Astrocyte (in vitro differentiated cells and primary cell): ENCODE measurements at places on chromosomes 6 and 20.
A peak's percentile ranks its signal among the peaks of the same experiment; 100 is the strongest.

GRCh38 chr6:87699576-87699975 lies 2.5 kb downstream of the AKIRIN2 start:
- DNase-seq: no peak

- DNase-seq: no peak
Measured at GRCh38 chr20:23143986-23144690, 58.0 kb upstream of the CD93 start.

DNA sequence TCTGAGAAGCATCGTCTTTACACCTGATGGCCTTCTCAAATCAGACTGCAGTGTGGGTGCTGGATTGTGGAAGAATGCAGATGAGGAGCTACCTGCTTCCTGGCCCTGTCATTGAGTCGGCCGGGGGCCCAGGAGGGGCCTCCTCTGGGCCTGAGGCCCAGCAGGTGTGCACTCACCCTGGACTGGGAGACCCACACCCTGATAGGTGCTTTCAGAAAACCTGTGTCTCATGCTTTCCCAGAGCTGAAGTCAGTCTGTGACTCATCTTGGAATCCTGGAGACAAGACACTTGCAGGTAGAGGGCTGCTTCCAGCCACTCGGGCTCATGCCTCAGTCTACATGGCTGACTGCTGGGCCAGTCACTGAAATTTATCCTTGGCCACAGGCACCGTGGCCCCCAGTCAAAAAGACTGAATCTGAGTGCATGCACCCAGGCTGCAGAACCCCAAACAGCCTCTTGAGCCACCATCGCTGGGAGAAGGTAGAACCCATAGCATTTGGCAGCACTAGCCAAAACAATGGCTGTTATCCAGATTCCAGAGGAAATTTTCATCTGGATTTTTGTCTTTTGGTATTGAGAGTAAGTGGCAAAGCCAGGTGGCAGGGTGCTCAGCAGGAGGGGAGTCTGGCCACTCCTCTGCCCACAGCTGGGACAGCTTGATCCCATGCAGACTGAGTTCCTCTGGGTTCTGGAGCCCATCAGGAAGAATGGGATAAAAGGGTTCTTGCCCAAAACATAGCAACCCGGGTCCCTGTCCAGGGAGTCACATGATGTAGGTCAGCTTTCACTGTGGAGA lies 182.0 kb upstream of the CST7 start:
- DNase-seq: no peak

- DNase-seq: peak; percentile 49
Measured at GRCh38 chr6:81977486-81977885, 225.0 kb upstream of the TENT5A start.

GRCh38 chr6:20056350-20056992 lies 155.8 kb downstream of the MBOAT1 start:
- peak; percentile 27 for DNase-seq

- no peak for DNase-seq
Measured at GRCh38 chr20:23910210-23910609, 30.7 kb upstream of the CST5 start.

DNA sequence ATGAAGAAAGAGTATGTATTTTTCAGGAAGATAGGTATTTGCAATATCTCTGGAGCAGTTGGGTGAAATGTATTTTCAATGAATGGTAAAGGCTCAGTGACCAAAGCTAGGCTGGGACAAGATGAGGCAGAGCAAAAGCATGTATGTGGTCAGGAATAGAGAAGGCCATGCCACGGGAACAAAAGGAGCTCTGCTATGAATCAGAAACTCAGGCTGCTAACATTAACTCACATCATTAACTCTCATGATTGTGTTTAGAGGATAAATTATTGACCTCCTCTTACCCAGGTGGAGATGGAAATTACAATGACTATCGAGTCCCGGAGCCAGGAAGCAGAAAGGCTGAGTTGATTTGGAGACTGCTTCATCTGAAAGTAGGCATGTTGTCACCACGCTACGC lies 220.2 kb downstream of the FUT9 start:
- DNase-seq: peak; percentile 96

DNA sequence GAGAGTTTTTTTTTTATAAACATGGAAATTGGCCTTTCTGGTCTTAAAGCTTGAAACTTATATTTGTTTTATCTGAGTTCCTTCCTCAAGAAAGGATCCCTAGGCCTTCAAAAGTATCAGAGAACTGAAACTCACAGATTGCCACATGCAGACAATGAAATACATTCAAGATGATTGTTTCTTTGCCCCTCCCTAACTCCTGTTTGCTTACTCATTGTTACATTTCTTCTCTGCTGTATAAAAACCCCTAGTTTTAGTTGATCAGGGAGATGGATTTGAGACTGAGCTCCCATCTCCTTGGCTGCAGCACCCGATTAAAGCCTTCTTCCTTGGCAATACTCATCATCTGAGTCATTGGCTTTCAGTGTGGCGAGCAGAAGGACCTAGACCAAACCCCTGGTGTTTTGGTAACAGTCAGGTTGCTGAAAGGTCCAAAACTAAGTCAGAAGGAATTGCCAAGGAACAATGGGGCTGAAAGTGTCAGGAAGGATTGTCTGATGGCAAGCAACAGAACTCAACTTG lies 132.3 kb upstream of the SULF2 start:
- DNase-seq: no peak

- DNase-seq: no peak
Measured at GRCh38 chr20:62566266-62566665, 76.0 kb upstream of the SLCO4A1 start.

DNA sequence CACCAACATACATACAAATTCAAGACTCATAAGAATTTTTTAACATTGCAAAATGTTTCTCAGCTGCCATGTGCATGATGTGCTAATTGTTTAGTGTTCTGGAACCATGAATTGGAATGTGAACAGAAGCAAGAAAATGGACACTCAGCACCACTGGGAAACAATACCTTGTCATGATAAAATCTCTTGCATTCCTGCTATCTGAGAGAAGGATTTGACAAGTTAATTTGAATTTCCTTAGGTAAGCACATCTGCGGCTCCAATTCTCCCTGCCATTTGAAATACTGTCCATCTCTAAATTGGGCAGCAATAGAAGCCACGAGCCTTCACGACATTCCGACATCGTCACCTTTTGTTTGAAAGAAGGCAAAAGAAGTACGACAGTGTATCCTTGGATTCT lies 1104.6 kb upstream of the MAP3K7 start:
- DNase-seq: no peak

- no peak for DNase-seq
Measured at GRCh38 chr20:53194306-53195290, 222.4 kb downstream of the TSHZ2 start.

DNA sequence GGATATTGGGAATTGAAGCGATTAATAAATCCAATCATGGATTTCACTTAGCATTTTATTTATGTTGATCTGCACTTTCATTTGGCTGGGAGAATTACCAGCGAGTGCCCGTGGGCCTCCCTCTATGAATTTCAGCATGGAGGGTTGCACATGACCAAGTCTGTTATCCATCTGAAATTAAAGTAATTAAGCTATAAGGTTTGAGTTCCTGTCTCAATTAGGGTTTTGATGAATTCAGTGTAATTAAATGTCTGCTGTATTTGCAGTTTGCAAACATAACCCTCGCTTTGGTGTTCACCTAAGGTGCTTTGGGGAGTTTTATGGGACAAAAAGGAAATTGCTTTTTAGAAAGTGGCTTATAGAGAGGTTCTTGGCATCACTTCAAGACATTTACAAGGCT lies 169.8 kb upstream of the RIN2 start:
- DNase-seq: no peak

- DNase-seq: no peak
Measured at GRCh38 chr6:5303682-5304081, 42.4 kb downstream of the FARS2 start.

DNA sequence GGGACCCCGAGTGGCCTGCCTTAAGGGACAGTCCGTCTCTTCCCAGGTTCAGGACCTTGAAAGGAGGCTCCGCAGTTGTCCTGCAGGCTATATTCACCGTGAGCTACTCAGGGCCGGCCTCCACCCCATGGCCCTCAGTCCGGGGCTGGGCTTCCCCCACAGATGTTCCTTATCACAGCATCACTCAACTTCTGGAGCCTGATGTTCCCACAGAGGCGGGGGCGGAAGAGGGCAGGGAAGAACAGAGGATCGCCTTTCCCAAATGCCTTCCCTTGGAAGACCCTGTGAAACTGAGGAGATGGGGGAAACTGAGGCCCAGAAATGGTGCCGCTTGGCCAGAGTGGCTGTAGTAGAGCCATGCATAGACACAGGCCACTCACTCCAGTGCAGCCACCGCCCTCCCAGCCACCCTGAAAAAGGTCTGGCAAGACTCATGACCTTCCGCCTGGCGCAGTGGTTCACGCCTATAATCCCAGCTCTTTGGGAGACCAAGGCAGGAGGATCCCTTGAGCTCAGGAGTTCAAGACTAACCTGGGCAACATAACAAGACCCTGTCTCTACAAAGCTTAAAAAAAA lies 4.3 kb upstream of the COX4I2 start:
- DNase-seq: no peak

DNA sequence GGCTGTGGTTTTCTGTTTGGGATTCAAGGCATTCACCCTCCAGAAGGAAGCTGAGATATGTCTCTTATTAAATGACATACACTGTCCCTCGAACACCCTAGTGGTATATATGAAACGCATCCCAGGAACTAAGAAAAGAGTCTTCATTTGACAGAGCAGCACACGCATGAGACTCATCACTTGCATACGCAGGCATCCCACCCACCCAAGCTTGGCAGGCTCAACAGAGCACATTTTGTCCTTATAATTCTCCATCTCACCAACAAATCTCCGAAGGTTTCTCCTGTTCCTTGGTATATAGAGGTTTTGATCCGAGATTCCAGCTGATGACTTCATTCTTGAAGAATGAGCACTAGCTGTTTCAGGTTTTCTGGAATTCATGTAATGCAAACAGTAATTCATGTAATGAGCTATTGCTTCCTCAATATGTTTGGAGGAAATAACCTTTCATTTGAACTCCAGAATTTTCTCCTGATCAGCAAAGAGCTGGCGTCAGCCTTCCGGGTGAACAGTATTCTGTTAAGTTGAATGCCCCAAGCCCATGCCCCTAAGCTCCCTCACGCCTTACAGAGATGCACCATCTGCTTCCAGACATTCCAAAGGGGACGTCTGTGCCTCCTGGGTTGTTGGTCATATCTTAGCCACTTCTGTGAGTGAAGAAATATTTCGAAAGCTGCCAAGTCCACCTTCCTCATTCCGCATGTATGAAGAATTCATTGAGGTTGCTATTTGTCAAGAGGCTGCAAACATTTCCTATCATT lies 66.0 kb upstream of the CDH4 start:
- peak; percentile 98 for DNase-seq

GRCh38 chr6:33824461-33825154 lies 20.8 kb upstream of the MLN start:
- DNase-seq: no peak

GRCh38 chr6:135281227-135281626 lies 100.1 kb downstream of the MYB start:
- no peak for DNase-seq

DNA sequence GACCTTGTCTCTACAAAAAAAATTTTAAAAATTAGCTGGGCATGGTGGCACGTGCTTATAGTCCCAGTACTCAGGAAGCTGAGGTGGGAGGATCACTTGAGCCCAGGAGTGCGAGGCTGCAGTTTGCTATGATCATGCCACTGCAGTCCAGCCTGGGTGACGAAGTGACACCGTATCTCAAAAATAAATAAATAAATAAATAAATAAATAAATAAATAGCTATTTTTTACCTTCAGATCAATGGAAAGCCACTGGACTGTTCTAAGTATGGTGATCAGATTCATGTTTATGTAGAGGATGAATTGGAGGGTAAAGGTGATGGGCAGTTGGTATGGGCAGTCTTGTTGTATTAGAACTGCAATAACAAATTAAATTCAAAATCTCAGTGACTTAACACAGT lies 24.0 kb downstream of the DSTN start:
- no peak for DNase-seq

DNA sequence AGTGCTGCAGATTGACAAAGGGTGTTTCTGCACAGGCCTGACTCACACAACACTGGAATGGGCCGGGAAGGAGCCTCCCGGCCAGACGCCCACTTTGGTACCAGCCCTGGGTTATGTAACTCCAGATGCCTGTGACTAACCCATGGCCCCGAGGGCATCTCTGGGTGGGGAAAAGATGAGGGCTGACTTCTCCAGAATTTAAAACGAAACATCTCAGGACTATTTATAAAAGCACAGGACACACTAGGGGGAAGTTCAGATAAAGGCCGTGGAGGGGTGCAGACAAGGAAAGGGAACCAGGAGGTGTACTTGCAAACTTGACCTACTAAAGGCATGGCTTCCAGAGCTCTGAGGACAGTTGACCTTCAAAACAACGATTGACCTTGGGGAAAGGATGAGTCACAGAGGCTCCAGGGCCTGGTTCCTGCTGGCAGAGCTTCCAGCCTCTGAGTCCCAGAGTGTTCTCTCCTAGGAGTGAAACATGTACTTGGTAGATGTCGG lies 196.9 kb downstream of the NFATC2 start:
- DNase-seq: peak; percentile 39

GRCh38 chr20:2798814-2799213 lies 1.6 kb downstream of the CPXM1 start:
- no peak for DNase-seq

DNA sequence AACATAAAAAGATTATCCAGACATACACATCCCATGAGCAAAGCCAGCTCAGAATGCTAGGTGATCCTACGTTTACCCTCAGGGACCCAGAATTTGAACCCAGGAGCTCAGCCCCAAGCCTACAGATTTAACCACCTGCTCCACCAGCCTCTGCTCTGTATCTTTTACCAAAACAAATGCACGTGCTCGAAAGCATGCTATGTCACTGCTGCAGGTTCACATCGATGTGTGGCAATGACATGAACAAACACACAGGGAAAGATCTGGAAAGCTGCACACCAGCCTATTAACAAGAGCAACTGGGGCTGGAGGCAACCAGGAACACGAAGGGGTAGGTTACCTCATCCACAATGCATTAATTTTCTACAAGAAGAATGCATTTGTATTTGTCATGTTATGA lies 32.1 kb downstream of the PREX1 start:
- no peak for DNase-seq

- DNase-seq: no peak
Measured at GRCh38 chr6:161198783-161199460, 74.9 kb downstream of the AGPAT4 start.

DNA sequence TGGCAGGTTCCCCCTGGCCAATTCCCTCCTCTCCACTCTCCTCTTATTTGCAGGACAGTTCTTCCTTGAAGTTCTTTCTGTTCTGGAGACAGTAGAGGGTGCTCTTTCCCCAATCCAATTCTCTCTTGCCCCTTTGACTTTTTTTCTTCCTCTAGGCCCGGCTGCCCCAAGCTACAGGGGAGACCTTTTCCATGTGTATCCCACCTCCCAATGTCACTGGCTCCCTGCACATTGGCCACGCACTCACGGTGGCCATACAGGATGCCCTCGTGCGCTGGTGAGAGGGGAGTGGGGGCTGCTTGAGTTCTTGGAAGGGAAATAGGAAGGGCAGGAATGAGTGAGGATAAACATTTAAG lies 1.5 kb downstream of the VARS2 start:
- peak; percentile 40 for DNase-seq

GRCh38 chr20:32984196-32984595 lies 20.0 kb downstream of the SUN5 start:
- no peak for DNase-seq
